Right lobe of liver (tissue), 6 donors: ENCODE measurements at places on chromosomes 7 and 10.

- no peak for DNase-seq
Measured at GRCh38 chr10:30056281-30056680, 3.1 kb downstream of the JCAD start.

DNA sequence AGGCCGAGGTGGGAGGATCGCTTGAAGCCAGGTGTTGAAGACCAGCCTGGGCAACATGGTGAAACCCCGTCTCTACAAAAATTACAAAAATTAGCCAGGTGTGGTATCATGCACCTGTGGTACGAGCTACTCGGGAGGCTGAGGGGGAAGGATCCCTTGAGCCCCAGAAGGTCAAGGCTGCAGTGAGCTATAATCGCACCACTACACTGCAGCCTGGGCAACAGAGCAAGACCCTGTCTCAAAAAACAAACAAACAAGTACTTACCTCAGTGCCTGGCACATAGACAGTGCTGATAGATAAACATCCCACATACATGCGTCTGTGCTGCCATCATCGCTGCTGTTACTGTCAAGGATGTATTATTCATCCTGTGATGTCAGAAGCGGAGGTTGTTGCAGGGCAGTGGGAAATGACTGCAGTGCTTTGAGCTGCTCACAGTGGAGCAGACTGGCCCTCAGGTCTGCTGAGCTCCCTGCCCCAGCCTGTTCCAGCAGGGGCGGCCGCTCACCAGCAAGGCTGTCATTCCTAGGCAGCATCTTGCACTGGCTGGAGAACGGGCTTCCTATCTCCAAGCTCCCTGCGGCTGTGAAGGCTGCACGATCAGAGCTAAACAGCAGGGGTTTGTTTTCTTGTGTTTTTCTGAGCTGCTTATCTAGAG lies 18.6 kb downstream of the FOXK1 start:
- DNase-seq, result no peak

- no peak for DNase-seq
Measured at GRCh38 chr10:20776384-20777118, 120.6 kb downstream of the NEBL start.

DNA sequence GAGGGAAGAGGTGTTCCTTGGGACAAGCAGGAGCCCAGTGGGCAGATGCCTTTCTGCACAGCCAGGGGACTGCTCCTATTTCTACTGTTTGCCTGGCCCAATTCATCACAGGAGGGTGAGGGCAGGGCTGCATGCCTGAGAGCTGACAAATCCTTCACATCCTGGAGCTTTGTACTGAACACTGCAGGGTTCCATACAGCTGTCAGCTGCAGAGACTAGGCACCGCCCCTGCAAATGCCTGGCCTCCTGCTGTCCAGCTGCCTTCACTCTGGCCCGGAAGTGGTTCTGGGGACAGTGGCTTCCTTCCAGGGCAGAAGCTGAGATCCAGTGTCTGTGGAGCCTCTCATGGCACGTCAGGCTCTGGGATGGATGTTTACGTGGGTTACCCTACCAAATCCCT lies 470.7 kb downstream of the DNAJB6 start:
- peak; percentile 39 for DNase-seq

- no peak for DNase-seq
Measured at GRCh38 chr7:102117743-102118142, 168.9 kb upstream of the SH2B2 start.

DNA sequence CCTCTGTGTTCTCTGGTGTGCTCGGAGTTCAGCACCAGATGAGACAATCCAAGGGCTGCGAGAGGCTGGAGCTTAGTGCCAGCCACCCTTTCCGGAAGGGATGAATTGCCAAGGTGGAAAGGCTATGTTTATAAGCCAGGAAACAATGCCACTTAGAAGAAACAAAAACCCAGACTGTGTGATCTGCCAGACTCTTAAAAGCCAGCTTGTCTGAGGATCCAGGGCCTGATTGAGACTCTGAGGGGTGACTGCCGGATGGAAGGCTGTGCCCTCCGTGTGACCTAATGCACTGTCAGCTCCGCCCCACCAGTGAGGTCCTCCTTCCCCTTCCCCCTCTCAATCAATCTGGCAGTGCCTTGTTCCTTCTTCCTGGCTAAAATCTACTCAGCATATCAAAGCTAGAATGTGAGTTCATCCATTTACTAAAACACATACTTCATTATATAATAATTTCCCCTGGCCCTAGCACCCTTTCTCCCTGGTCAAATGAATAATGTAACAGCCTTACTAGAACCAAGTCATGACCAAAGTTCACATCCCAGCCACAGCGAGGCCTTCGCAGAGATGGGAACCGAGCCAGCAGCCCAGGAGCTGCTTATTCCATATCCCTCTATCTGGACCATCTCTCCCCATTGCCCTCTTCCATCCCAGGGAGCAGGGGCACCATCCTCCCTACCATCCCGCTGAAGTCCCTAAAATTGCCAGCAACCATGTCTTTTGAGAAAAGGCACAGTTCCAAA lies 25.5 kb downstream of the FAM107B start:
- DNase-seq, result peak; percentile 70

GRCh38 chr7:20310963-20311742 lies 19.5 kb upstream of the ITGB8 start:
- no peak for DNase-seq

DNA sequence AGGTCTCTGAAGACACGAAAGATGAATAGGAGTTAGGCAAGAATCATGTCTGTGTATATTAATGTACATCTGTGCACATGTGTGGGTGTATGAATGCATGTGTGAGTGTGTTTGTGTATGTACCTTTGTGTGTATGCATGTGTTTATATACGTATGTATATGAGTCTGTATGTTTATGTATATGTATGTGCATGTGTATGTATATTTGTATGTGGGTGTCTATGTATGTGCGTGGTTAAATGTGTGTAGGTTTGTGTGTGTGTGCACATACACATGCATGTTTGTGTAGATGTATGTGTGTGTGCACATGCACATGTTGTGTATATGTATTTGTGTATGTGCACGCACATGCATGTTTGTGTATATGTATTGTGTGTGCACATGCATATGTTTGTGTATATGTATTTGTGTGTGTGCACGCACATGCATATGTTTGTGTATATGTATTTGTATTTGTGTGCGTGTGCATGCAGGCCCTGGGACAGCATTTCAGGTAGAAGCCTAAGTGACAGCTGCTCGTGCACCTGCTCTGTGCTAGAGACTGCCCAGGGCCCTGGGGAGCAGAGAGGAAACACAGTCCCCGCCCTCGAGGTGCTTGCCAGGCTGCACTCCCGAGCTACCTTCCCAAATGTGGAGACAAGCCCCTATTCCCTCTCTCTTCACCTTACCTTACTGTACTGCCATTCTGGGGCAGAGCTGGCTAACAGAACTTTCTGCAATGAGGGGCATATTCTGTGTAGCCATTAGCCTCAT lies 12.1 kb downstream of the PNLIPRP1 start:
- DNase-seq, result no peak

- no peak for DNase-seq
Measured at GRCh38 chr10:30088178-30088577, 28.8 kb upstream of the JCAD start.

GRCh38 chr7:29230871-29231345 lies 36.3 kb downstream of the CHN2 start:
- no peak for DNase-seq

DNA sequence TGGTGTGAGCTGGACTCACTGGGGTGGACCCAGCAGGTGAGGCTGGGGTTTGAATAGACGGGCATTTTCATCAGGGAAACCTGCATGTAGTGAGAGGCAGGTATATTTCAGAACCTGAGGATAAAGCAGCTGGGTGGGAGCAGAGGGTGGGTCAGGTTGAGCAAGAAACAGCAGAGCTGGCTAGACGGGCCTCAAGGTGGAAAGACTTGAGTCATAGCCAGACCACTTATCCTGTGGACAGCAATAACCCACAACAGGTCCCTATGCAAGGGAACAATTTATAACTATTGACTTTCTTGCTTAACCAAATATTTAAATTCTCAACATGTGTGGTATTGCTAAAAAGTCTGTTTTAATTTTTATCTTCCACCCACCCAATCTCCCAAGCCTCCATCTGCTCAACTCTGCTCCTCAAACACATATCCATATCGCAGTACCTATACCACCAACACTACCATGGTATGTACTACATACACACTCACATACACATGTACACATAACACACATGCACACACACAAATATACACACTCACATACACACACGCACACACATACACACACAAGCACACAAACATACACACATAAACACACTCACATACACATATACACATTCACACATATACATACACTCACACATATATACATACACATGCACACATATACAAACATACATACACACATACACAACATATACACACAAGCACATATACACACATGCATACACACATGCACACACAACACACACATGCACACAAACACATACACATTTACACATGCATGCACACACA lies 129.0 kb upstream of the C7orf33 start:
- DNase-seq, result no peak

DNA sequence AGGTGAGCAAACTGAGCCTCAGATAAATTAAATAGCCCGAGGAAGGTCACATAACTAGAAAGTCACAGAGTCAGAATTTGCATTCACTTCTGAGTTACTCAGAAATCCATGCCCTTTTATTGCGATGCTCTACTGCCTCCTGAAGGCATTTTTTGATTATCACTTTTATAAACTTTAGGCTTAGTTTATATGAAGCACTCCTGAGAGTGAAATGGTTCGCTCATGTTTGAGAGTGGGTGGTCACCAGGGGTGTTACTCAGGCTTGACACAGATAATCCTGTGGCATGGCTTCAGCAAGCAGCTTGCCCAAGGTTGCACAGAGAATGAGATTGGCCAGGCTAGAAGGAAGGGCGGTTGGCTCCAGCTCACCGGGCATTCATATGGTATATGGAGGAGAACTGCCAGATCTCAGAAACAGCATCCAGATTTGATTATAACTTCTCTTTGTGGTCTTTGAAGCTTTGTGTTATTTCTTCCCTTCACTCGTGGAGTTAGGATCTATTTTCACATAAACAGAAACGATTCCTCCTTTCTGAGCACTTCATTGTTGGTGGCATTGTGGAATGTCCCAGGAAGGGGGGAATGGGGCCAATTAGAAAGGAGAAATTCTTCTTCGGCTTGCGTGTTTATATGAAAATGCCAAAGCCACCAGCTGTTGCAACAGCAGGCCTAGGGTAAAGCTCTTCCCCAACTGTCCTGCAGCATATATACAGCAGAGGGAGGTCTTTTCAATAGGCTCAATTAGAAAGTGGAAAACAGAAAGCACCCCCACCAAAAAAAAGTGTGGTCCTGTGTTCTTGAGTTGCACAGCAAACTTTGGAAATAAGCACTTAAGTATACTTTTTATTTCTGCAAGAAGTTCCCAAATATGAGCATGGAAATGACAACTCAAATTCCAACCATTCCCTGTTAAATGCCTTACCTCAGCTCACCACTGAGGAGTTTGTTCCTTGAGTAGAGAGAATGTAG lies 628.8 kb downstream of the SUGCT start:
- no peak for DNase-seq

DNA sequence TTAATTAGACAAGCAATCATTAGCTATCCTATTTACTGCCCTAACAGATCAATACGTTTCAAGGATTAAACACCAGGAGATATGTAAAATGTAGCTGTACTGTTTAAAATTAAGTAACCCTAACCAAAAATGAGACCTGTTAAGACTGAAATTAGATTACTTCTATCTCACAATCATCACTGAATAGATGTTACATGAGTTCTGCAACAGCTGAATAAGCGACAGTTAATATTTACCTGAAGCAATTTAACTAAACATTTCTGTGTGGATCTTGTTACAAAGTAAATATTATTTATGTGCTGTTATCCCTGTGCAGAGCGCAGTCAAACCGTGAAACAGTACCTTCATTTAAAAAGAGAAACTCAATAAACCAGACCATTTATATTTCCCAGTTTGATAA lies 122.5 kb downstream of the RELN start:
- DNase-seq, result no peak

DNA sequence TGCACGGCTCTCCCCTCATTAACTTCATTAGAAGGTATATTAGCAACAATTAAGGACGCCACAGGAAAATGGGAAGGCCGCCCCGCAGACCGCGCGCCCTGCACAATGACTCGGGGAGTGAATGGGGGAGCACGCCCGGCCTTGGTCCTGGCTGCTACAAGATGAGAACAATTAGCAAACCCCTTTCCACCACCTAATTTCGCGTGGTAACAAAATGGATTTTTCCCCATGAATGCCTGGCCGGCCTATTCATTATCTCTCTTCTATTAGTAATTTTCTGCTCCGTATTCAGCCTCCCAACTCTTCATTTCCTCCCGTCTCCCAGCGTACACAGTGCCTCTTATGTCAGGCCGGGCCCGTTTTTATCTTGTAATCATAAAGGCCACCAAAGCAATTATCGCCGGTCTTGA lies 346.9 kb downstream of the DNAJB6 start:
- no peak for DNase-seq

GRCh38 chr7:45978010-45978681 lies 57.1 kb upstream of the IGFBP3 start:
- no peak for DNase-seq

DNA sequence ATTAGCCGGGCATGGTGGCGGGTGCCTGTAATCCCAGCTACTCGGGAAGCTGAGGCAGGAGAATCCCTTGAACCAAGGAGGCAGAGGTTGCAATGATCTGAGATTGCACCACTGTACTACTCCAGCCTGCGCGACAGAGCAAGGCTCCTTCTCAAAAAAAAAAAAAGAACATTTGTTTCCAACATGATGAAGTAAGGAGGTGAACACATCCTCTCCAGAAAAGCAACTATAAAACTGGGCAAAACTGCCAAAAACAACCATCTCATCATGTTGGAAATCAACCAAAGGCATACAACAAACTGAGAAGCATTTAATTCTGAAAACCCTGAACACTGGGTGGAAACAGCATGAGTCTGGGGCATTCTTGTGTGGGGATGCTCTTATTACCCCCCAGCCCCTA lies 14.3 kb downstream of the PRTFDC1 start:
- no peak for DNase-seq

DNA sequence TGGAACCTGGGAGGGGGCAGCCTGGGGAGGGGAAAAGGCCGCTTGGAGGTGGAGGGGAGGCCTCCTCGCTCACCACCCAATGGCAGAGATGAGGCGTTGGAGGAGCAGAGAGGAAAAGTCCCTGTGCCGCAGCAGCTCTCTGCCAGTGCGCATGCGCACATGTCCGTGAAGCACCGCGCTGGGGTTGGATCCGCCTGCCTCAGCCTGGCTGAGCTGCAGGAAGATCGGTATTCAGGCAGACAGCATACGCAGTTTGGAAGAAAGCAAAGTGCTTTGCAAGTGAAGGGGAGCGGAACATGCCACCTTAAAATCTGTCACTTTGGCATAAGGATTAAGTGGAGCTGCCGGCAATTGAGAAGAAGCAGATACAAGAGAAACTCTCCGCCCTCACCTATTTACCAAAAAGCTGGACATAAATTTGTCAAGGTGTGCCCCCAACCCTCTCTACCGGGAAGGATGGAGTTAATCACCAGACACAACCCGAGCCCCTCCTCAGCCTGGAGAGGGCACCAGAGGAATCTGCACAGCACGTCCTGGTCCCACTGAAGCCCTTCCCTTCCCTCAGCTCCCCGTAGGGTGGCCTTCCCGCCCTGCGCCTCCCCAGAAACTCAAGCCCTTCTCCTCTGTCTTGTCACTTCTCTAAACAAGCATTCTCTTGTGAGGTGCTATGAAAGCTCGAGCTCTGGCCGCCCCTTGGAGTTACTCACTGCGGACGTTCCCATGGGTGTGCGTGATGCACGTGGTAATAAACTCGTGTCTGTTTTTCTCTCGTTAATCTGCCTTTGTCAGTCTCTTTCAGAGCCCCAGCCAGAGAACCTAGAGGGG lies 32.2 kb upstream of the TMEM72 start:
- DNase-seq, result peak; percentile 90
